ENCODE measurements at places on chromosomes 4 and X.

DNA sequence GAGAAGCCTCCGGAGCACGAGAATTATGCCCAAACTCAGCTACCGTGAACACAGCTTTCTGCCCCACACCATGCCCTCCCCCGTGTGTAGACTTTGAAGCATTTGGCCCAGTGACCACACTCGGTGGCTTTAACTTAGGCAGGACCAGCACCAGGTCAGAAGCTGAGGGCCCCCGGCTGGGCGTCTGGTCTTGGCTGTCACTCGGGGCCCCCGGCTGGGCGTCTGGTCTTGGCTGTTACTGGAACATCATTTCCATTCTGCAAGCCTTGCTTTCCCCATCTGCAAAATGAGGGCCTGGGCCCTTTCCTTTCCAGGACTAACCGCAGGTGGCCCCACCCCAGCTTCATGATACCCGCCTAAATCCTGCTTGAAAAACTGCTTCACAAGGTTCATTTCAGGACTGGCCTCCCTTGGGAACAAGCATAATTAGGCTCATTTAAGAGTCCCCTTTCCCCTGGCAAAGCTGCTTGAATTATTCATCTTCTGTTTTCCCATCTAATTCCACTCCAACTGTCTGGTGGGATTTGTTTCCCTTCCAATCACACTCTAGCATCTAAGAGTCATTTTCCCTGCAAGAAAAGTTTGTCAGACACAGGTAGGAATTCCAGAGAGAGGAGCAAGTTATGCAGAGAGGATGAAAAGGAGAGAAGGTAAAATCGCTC is 82.5 kb downstream of the WFS1 start:
- no peak for DNase-seq

GRCh38 chrX:135295238-135295943 is 13.9 kb upstream of the ETDC start:
- DNase-seq, result peak; percentile 30

- DNase-seq, result no peak
Measured at GRCh38 chr4:4923201-4923600, 63.7 kb downstream of the MSX1 start.

- DNase-seq, result no peak
Measured at GRCh38 chr4:182644683-182645050, 272.5 kb downstream of the DCTD start.

DNA sequence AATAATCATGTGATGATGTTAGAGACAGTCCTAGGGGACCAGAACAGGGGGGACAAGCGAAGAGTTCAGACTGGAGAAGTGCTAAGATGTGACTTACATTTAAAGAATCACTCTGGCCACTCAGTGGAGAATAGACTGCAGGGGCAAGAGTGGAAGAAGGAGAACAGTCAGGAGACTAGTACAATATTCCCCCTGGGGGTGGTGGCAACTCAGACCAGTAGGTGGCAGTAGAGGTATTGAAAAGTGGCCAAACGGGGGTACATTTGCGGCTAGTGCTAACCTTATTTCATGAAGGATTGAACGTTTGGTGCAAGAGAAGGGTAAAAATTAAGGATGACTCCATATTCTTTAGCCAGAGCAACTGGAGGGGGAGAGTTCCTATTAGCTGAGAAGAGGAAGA is 2.7 kb upstream of the BMX start:
- DNase-seq, result peak; percentile 3

- DNase-seq, result no peak
Measured at GRCh38 chrX:155966876-155967275, 30.6 kb upstream of the IL9R start.

GRCh38 chr4:51859476-51860031 is 16.6 kb downstream of the DCUN1D4 start:
- DNase-seq, result no peak

DNA sequence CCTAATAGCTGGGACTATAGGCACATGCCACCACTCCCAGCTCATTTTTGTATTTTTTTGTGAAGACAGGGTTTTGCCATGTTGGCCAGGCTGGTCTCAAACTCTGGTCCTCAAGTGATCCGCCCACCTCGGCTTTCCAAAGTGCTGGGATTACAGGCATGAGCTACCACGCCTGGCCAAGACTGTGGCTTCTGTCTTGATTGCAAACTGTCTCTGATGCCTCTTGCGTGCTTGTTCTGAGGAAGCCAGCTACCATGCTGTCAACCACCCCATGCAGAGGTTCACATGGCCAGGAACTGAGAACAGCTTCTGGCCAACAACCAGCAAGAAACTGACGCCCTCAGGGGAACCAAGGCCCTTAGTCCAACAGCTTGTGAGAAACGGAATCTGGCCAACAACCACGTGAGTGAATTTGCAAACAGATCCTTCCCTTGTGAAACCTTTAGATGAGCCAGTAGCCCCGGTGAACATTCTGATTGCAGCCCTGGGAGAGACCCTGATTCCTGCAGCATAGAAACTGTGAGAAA is 71.2 kb downstream of the SUPT20HL2 start:
- no peak for DNase-seq

- DNase-seq, result no peak
Measured at GRCh38 chrX:129472116-129472515, 51.2 kb downstream of the SMARCA1 start.

DNA sequence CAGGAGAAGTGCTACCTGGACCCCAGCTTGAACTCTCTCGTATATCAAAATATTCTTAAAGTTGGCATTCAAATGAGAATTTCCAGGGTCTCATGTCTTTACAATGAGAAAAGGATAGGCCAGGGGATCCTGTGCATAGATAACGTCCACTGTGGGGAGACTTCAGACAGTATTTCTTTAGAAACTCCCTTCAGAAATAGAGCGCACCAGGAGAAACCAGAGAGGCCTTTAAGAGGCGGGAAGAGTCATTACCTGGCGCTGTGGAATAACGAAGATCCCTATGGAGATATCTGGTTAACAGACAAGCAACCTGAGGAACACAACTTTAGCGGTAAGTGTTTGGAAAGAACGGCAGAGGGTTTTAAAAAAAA is 600 bp downstream of the RADX start:
- DNase-seq, result no peak

DNA sequence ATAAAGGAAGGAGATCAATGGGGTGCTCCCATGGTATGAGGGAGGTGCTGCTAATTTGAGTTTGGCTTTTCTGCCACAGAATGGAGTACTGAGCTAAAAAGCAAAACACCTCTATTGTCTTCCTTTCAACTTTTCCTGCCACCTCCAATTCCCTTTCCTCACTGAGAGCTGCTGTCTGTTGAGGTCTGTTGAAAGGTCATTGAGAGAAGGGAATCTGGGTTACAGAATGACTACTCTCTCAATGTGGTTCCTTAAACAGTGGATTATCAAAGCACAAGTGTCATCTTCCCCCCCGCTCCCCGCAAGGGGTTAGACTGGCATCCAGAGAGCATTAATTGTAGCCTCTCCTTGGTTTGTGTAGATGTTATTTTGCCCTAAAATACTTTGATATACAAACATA is 10.7 kb downstream of the USP9X start:
- DNase-seq, result no peak

- DNase-seq, result no peak
Measured at GRCh38 chr4:126794363-126794762, 838.4 kb upstream of the INTU start.

- DNase-seq, result no peak
Measured at GRCh38 chr4:84622959-84623358, 40.0 kb downstream of the CDS1 start.

DNA sequence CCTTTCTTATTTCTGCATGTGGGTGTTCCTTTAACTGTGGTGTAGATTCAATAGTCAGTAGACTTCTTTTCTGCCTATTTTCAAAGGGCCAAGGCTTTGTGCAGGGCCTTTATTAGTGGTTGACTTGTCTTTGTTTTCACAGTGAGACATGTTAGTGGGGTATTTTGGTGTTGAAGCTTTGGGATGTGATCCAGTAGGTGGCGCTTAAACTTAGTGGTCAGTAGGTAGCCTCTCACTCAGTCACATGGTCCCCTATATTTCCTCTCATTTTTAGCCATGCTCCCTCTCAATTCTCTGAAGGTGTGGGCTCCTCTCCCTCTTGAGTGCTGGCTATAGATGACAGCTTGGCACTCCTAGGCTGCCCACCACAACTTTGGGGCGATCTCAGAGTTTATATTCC is 23.4 kb upstream of the SLC10A7 start:
- DNase-seq, result no peak

- DNase-seq, result no peak
Measured at GRCh38 chr4:175281894-175282293, 363.7 kb downstream of the ADAM29 start.

DNA sequence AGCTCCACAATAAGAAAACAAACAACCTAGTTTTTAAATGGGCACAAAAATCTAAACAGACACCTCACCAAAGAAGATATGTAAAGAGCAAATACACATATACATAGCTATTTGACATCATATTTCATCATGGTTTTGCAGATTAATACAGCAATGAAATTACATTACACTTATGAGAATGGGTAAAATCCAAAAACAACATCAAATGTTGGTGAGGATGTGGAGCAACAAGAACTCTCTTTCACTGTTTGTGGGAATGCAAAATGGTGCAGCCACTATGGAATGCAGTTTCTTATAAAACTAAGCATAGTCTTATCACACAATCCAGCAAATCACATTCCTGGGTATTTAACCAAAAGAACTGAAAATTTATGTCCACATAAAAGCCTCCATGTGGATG is 25.0 kb downstream of the TLR6 start:
- DNase-seq, result no peak

- DNase-seq, result no peak
Measured at GRCh38 chr4:124333466-124333865, 379.1 kb downstream of the ANKRD50 start.

GRCh38 chr4:101200561-101200960 is 146.8 kb downstream of the PPP3CA start:
- DNase-seq, result no peak

DNA sequence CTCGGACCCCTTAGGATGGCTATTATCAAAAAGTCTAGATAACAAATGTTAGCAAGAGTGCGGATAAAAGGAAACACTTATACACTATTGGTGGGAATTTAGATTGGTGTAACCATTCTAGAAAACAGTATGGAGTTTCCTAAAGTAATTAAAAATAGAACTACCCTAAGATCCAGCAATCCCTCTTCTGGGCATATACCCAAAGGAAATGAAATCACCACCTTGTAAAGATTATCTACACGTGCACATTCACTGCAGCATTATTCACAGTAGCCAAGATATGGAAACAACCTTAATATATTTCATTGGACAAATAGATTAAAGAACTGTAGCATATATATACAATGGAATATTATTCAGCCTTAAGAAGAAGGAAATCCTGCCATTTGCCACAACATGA is 462.4 kb downstream of the IQCM start:
- no peak for DNase-seq

- DNase-seq, result no peak
Measured at GRCh38 chrX:115018040-115018647, 728 bp upstream of the IL13RA2 start.

GRCh38 chr4:168739886-168740285 is 243.0 kb downstream of the PALLD start:
- DNase-seq, result no peak

- no peak for DNase-seq
Measured at GRCh38 chr4:167826281-167826680, 266.1 kb upstream of the ANXA10 start.

DNA sequence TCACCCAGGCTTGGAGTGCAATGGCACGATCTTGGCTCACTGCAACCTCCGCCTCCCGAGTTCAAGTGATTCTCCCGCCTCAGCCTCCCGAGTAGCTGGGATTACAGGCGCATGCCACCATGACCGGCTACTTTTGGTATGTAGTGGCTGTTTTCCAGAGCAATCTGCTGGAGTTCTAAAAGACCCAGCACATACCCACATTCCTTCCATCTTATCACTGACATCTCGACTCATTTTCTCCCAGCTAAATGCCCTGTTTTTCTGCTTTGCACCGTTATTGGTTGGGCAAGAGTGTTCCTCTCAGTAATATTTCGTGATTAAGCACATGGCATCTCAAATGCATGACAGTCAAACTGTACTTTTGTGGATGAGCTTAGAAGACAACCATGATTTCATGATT is 53.7 kb downstream of the PRKX start:
- no peak for DNase-seq

- DNase-seq, result no peak
Measured at GRCh38 chrX:123525123-123525725, 207.6 kb downstream of the THOC2 start.

DNA sequence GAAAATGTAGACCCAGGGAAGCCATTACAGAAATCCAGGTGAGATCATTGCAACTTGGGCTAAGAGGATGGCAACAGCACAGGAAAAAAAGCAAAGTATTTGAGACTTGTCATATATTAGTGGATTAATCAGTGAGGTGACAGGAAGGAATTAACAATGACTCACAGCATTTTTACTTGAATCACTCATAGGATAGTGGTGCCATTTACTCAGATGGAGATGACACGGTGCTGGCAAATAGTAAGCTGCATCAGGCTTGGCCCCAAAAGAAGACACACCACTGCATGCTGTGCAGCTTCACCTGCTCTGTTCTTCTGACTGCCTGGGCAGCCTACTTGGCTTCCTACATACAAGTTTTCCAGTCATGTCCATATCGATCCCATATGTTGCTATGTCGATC is 144.8 kb downstream of the FRYL start:
- no peak for DNase-seq

DNA sequence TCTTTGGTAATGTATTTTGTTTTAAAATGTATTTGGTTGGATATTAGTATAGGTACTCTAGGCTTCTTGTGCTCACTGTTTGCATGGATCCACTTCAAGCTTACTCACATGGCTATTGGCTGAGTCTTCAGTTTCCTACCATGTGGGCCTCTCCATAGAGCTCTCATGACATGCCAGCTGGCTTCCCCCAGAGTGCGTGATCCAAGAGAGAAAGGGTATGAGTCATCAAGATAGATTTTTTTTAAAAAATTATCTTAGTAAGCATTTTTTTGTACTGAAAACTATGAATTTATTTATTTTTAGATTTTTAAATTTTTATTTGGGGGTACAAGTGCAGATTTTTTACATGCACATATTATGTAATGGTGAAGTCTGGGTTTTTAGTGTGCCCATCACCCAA is 219.1 kb upstream of the AMOT start:
- no peak for DNase-seq

GRCh38 chrX:119503484-119503861 is 35.2 kb downstream of the SLC25A5 start:
- DNase-seq, result no peak

DNA sequence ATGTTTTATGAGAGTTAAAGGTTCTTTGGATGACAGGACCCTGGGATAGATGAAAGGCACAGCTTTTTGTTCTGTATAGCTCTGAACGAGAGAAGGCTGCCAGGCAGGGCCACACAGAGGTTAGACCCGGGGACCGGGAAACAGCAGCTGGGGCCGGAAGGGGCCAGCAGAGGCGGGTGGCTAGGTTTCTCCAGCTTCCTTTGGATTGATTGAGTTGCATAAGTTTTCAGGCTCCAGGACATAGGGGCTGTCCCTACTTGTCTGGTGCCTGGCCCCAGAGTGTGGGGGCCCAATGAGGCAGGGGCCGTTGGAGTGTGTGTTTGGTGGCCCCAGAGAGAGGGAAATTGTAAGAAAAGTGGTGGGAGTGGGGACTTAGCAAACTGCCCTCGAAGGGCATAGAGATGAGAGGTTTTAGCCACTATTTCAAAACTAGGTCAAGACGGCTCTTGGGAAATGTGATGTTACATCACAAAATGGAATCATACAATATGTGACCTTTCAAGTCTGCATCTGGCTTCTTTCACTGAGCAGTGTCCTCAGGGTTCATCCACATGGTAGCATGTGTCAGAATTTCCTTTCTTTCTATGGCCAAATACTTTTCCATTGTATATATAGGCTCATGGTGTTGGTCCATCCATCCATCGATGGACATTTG is 3.7 kb downstream of the ZFP92 start:
- no peak for DNase-seq

GRCh38 chr4:1124818-1125217 is 11.5 kb upstream of the RNF212 start:
- DNase-seq, result no peak

Data from stimulated activated CD8-positive, alpha-beta memory T cell treated with anti-CD3 and anti-CD28 coated beads, Interleukin-4, amount 100 ng/mL, for 4 hours (primary cell).